Hepatocyte (in vitro differentiated cells): ENCODE measurements at places on chromosomes 3 and 15. TPM values are rescaled to one million over a fixed set of nuclear protein-coding genes. Genes with fewer than 3 reads are reported as not detected.

The MYEF2 gene
- 16.2 and 26.9 TPM in 2 replicates for total RNA-seq

The HHATL gene
- not detected in 2 replicates for total RNA-seq

The RBP2 gene
- total RNA-seq = 285 and 295 TPM in 2 replicates

The HIGD2B gene
- not detected in 2 replicates for total RNA-seq

The CLRN1 gene
- not detected in 2 replicates for total RNA-seq

The LTK gene
- 0.83 and 1.6 TPM in 2 replicates for total RNA-seq

The SHISA5 gene
- total RNA-seq = 172 and 192 TPM in 2 replicates

The CDHR4 gene
- total RNA-seq = 0.57 TPM in 1 of 2 replicates, not detected in the other

The LYZL4 gene
- total RNA-seq = not detected in 2 replicates

The COL6A5 gene
- 0.08 and 1.1 TPM in 2 replicates for total RNA-seq

The COLQ gene
- 0.27 and 5.5 TPM in 2 replicates for total RNA-seq
